ENCODE measurements at places on chromosomes 3 and 15.

- DNase-seq, result no peak
- H3K27me3 ChIP-seq, result no peaks in the 10 kb centered on the region
- H3K36me3 ChIP-seq, result no peaks in the 10 kb centered on the region
- H3K27ac ChIP-seq, result no peak overlapping the region
- no peak overlapping the region for H3K4me3 ChIP-seq
These were observed 11.6 kb downstream of the FMN1 start for GRCh38 chr15:33182926-33183325.

- DNase-seq, result peak; percentile 94
- H3K36me3 ChIP-seq, result 0 out of 2 replicates have a peak, but pooled peaks cover 10% of the 10 kb centered on the region
- no peaks in the 10 kb centered on the region for H3K27me3 ChIP-seq
- peak within 1 kb of the TSS; percentile 95 for H3K27ac ChIP-seq
These were observed at the start of gene MNS1 for GRCh38 chr15:56464893-56465520. MNS1 (minus strand) TSS chr15:56465137; CDS start chr15:56464972, 165 bp downstream.

- H3K4me1 ChIP-seq, result no peaks in the 10 kb centered on the region
- no peak overlapping the region for H3K27ac ChIP-seq
- no peaks in the 10 kb centered on the region for H3K27me3 ChIP-seq
- H3K36me3 ChIP-seq, result peaks cover 7% of the 10 kb centered on the region
- no peak overlapping the region for H3K4me3 ChIP-seq
These were observed 2.6 kb upstream of the IL20RB start for GRCh38 chr3:136954980-136955780.

GRCh38 chr3:56086355-56086754 lies 381.9 kb downstream of the ERC2 start:
- H3K4me3 ChIP-seq, result no peak overlapping the region
- no peak overlapping the region for H3K27ac ChIP-seq
- no peaks in the 10 kb centered on the region for H3K4me1 ChIP-seq
- H3K36me3 ChIP-seq, result no peaks in the 10 kb centered on the region
- no peaks in the 10 kb centered on the region for H3K27me3 ChIP-seq

- DNase-seq, result no peak
- H3K4me1 ChIP-seq, result no peaks in the 10 kb centered on the region
- no peaks in the 10 kb centered on the region for H3K27me3 ChIP-seq
- no peak overlapping the region for H3K4me3 ChIP-seq
These were observed 172.6 kb downstream of the P3H2 start for GRCh38 chr3:189947948-189948723.

DNA sequence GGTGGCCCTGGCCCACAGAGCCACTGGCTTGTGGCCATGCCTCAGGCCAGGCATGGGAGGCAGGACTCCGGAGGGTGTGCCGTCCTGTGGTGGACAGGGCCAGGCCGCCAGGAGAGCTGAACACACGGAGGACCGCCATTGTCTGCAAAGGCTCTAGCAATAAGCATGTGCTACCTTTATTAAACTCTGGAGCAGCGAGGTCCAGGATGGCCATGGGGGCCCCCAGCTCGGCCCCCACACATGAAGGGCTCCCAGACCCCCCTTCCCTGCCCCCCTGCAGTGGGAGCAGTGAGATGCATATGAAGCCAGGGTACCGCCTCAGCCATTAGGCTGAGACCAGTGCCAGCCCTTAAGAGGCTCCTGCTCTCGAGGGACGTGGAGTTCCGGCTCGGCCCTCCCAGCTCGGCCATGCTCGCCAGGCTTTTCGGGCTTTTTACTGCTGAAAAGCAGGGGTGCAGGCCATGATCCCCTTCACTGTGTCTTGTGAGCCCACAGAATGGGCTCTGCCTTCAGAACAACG lies 2.7 kb downstream of the AMIGO3 start:
- H3K27ac ChIP-seq, result no peak overlapping the region
- DNase-seq, result no peak
- no peaks in the 10 kb centered on the region for H3K27me3 ChIP-seq
- peaks cover 39% of the 10 kb centered on the region for H3K4me1 ChIP-seq
- H3K36me3 ChIP-seq, result peaks cover 44% of the 10 kb centered on the region

DNA sequence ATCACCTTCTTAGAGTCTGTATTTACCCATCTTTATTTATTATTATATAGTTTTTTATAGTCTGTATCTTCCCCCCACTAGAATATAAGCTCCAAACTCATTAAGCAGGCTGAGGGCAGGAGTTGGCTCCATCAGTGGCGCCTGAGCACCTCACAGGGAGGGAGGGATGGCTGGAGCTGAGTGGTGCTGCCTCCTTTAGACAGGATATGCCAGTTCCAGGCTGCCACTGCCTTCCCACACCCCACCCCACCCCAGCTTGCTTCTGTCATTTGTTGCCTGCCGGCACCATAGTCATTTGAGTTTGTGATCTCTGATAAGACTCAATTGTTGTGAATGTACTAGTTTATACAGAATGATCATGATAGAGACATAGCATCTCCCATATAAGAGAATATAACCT lies 85.5 kb downstream of the KLHL25 start:
- H3K27ac ChIP-seq, result no peak overlapping the region
- DNase-seq, result no peak
- H3K27me3 ChIP-seq, result no peaks in the 10 kb centered on the region
- H3K4me3 ChIP-seq, result no peak overlapping the region

- H3K27me3 ChIP-seq, result no peaks in the 10 kb centered on the region
- H3K4me1 ChIP-seq, result no peaks in the 10 kb centered on the region
- H3K36me3 ChIP-seq, result no peaks in the 10 kb centered on the region
- no peak overlapping the region for H3K27ac ChIP-seq
- no peak overlapping the region for H3K4me3 ChIP-seq
These were observed 133.6 kb downstream of the OCA2 start for GRCh38 chr15:27965546-27965945.

GRCh38 chr3:124962403-124962940 lies 27.9 kb upstream of the MUC13 start:
- no peaks in the 10 kb centered on the region for H3K27me3 ChIP-seq
- H3K4me3 ChIP-seq, result no peak overlapping the region
- no peak overlapping the region for H3K27ac ChIP-seq
- no peaks in the 10 kb centered on the region for H3K4me1 ChIP-seq

- no peak overlapping the region for H3K4me3 ChIP-seq
- no peak for DNase-seq
- H3K27ac ChIP-seq, result no peak overlapping the region
- H3K27me3 ChIP-seq, result no peaks in the 10 kb centered on the region
These were observed 46.2 kb downstream of the ZNF385D start for GRCh38 chr3:21704796-21705195.

DNA sequence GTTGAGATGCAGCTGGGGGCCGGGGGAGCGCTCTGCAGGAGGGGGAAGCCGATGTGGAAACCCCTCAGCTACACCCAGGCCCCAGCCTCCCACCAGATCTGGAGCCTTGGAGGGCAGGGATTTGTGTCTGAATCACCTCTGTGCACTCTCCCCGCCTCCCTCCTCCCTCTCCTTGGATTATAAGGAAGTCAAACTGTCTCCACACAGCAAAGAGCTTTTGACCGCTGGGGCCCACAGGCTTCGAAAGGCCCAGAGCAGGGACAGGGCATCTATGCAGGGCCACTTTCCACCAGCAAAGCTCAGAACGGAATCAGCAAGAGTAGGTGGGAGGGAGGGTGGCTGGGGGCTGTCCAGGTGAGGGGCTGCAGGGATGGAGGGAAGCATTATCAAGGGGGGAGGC lies 68.9 kb downstream of the IQSEC1 start:
- no peak for DNase-seq
- no peaks in the 10 kb centered on the region for H3K36me3 ChIP-seq
- peaks cover 22% of the 10 kb centered on the region for H3K4me1 ChIP-seq
- H3K27me3 ChIP-seq, result no peaks in the 10 kb centered on the region
- H3K27ac ChIP-seq, result peak overlapping the region; percentile 24
- no peak overlapping the region for H3K4me3 ChIP-seq

DNA sequence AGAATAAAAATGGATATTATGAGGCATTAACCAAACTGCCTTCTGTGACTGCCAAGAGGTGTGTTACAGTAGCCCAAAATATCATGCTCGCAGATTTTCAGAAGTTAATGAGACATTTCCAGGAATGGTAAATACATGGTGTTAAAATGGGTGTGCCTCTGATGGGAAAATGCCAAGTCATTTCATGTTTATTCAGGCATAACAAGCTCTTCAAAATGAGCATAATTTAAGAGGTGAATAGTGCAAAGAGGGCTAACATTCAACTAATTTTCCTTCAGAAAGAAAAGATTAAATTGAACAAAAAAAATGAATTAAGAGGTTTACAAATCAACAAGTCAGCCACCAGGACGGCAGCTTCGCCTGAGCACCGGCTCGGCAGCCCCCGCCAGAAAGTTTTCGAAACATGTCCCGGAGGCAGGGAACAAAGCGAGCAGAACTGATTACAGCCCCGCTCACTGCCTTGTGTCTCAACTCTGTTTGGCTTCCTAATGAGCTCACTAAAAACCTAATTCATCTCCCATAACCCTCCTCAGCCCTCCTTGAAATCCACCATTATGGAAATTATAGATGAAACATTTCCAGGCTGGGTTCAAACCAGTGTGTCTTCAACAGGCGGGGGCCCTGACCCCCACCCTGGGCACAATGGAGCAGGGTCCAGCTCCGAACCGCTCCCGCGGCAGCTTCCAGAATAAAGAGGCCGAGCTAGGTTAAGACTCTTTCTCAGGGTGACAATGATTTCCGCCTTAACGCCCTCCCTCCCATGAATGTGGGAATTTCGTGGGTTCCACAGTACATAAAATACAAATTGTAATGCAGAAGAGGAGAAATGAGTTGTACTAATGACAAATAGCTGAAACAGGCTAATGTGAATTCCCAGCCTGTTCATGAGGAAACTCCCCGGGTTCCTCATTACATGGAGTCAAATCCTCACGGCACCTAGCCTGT lies 43.9 kb downstream of the MEIS2 start:
- no peaks in the 10 kb centered on the region for H3K4me1 ChIP-seq
- DNase-seq, result no peak
- no peaks in the 10 kb centered on the region for H3K36me3 ChIP-seq

DNA sequence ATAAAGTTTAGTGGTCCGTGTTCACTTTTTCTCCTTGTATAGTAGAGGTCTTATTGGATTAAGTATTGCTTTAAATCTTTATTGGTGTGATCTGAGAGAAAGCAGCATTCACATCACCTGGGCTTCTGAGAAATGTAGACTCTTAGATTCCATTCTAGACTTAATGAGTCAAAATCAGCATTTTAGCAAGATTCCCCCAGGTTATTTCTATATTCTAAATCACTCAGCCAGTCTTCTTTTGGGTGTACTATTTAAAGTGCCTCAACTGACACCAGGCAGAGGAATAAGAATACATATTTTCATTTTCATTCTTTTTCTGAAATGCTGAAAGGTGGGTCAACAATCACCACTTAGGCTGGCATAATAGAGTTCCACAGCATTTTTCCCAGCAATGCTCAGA lies 481.7 kb downstream of the TUSC7 start:
- no peak for DNase-seq
- no peak overlapping the region for H3K27ac ChIP-seq
- H3K4me3 ChIP-seq, result no peak overlapping the region
- no peaks in the 10 kb centered on the region for H3K27me3 ChIP-seq

GRCh38 chr3:107969994-107970819 lies 120.6 kb downstream of the CD47 start:
- H3K4me3 ChIP-seq, result no peak overlapping the region
- H3K27me3 ChIP-seq, result no peaks in the 10 kb centered on the region
- no peaks in the 10 kb centered on the region for H3K4me1 ChIP-seq
- DNase-seq, result no peak

DNA sequence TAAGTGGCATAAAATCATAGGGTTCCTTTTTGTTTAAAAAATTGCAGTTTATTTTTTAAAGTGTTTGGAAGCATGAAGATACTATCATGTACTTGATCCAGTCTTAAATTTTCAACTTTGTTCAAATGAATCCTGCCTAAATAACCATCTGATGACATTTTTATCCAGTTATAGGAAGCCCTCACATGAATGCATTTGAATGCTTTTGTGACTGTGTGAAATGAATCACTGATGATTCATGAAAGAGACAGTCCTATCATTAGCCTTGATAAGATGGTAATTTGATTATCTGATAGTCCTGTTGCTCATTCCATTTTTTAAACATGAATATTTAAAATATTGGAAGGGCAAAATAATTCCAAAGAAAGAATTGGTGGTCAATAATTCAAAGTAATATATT lies 401.9 kb upstream of the ROBO2 start:
- H3K4me3 ChIP-seq, result no peak overlapping the region
- no peak overlapping the region for H3K27ac ChIP-seq
- no peaks in the 10 kb centered on the region for H3K4me1 ChIP-seq
- DNase-seq, result no peak
- H3K36me3 ChIP-seq, result no peaks in the 10 kb centered on the region

- peak overlapping the region; percentile 31 for H3K4me3 ChIP-seq
- H3K36me3 ChIP-seq, result no peaks in the 10 kb centered on the region
- H3K27ac ChIP-seq, result peak overlapping the region; percentile 98
- H3K4me1 ChIP-seq, result peaks cover 20% of the 10 kb centered on the region
These were observed 30.2 kb upstream of the RPN1 start for GRCh38 chr3:128680603-128681368.

GRCh38 chr3:59040902-59041301 lies 8.9 kb downstream of the CFAP20DC start:
- H3K4me1 ChIP-seq, result no peaks in the 10 kb centered on the region
- no peak overlapping the region for H3K4me3 ChIP-seq

- no peak overlapping the region for H3K4me3 ChIP-seq
- no peaks in the 10 kb centered on the region for H3K4me1 ChIP-seq
- no peak overlapping the region for H3K27ac ChIP-seq
- no peaks in the 10 kb centered on the region for H3K36me3 ChIP-seq
- no peaks in the 10 kb centered on the region for H3K27me3 ChIP-seq
These were observed 277.4 kb downstream of the ROBO1 start for GRCh38 chr3:79490165-79491028.

GRCh38 chr3:158395421-158395820 lies 175.6 kb upstream of the MLF1 start:
- DNase-seq, result no peak
- no peak overlapping the region for H3K4me3 ChIP-seq
- no peaks in the 10 kb centered on the region for H3K27me3 ChIP-seq
- H3K36me3 ChIP-seq, result no peaks in the 10 kb centered on the region
- no peak overlapping the region for H3K27ac ChIP-seq

GRCh38 chr3:52694528-52695189 lies 8.8 kb downstream of the GNL3 start:
- H3K27me3 ChIP-seq, result no peaks in the 10 kb centered on the region
- H3K36me3 ChIP-seq, result peaks cover 83% of the 10 kb centered on the region
- H3K27ac ChIP-seq, result no peak overlapping the region
- H3K4me1 ChIP-seq, result no peaks in the 10 kb centered on the region
- no peak overlapping the region for H3K4me3 ChIP-seq

GRCh38 chr15:39799552-39800011 lies 16.9 kb upstream of the FSIP1 start:
- H3K4me3 ChIP-seq, result no peak overlapping the region
- no peaks in the 10 kb centered on the region for H3K36me3 ChIP-seq
- no peak for DNase-seq
- H3K4me1 ChIP-seq, result no peaks in the 10 kb centered on the region
- peaks cover 20% of the 10 kb centered on the region for H3K27me3 ChIP-seq

GRCh38 chr3:179036226-179036625 lies 35.4 kb downstream of the ZMAT3 start:
- H3K27me3 ChIP-seq, result no peaks in the 10 kb centered on the region
- H3K4me3 ChIP-seq, result no peak overlapping the region
- no peaks in the 10 kb centered on the region for H3K36me3 ChIP-seq
- H3K4me1 ChIP-seq, result peaks cover 28% of the 10 kb centered on the region
- no peak overlapping the region for H3K27ac ChIP-seq
- no peak for DNase-seq

Data from DND-41 (cell line).